Activated T-cell treated with anti-CD3 and anti-CD28 coated beads for 24 hours (primary cell): ENCODE measurements at places on chromosomes 5 and 9.

- no peak for DNase-seq
These were observed 211.2 kb downstream of the DAB2IP start for GRCh38 chr9:121862371-121863332.

DNA sequence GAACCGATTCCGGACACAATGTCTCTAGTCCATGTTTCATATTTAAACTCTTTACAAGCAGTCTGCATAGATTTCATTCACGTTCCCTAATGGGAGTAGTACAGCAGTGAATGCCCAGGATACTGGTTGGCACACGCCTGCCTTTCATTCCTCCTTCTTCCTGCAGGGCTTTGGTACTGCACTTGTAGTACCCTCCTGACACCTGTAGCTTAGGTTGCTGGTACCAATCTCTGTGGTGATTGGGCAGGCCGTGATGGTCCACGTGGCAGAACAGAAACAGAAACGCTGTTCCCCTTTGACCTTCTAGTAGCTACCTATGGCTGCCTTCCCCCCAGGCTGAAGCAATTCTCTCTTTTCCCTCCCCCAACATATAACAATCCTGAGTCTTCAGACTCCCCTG is 107.3 kb upstream of the MEGF10 start:
- no peak for DNase-seq

- DNase-seq = no peak
These were observed 335.7 kb upstream of the RPS23 start for GRCh38 chr5:82613891-82614290.

GRCh38 chr5:113145757-113146387 is 169.3 kb downstream of the DCP2 start:
- DNase-seq = no peak
